Stimulated activated CD4-positive, alpha-beta T cell treated with anti-CD3 and anti-CD28 coated beads, Interleukin-1b, Interleukin-23, amount 100 ng/mL, for 1 hour (primary cell): ENCODE measurements at places on chromosomes 5 and 9.
A peak's percentile ranks its signal among the peaks of the same experiment; 100 is the strongest.

DNA sequence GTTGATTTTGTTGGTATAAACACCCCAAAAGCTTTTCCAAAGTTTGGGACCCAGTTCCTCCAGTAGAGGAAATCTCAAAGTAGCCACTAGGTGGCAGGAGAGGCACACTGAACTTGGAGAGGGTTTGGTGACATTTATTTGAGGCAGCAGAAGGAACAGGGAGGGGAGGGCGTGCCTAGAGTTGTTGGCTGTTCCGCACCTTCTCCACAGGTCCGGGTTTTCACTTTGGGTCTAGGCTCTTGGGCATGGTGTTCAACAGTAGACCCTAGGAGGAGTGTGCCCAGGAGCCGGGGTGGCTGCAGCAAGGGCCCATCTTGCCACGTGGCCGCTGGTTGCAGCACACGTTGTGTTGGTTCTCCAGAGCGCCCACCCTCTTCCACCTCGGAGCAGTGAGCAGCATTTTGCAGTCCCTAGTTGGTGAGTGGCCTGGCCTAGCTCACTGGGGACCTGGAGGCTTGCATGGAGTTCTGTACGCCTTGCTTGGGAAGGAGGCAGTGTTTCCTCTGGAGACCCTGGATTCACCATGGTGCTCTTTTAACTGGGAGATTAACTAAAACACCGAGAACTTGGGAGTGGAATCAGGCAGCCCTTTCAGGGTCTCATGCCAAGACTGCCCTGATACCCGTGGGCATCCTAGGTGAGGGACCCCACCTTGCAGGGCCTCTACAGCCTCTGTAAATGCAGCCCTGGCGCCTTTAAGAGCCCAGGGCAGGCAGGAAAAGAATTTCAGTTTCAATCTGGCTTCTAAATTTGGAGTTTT lies 28.2 kb downstream of the PTPA start:
- DNase-seq: peak; percentile 48

DNA sequence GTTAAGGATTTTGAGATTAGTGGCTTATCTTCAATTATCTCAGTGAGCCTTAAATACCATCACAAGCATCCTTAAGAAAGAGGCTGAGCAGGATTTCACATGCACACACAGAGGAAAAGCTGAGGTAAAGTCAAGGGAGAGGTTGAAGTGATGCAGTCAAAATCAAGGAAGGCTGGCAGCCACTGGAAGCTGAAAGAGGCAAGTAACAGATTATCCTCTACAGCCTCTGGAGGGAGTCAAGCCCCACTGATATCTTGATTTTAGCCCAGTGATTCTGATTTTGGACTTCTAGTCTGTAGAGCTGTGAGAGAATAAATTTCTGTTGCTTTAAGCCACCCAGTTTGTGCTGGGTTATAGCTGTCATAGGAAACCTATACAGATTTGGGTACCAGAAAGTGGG lies 80.1 kb downstream of the ANKRD31 start:
- DNase-seq: no peak

- DNase-seq: no peak
These were observed 586 bp downstream of the HMGXB3 start for GRCh38 chr5:150000990-150001659.

- DNase-seq: no peak
These were observed 5.7 kb downstream of the PDE6A start for GRCh38 chr5:149938791-149939358.

- no peak for DNase-seq
These were observed 1146.7 kb downstream of the CDH9 start for GRCh38 chr5:25891691-25892090.

GRCh38 chr9:95422650-95423049 lies 94.1 kb downstream of the PTCH1 start:
- no peak for DNase-seq

DNA sequence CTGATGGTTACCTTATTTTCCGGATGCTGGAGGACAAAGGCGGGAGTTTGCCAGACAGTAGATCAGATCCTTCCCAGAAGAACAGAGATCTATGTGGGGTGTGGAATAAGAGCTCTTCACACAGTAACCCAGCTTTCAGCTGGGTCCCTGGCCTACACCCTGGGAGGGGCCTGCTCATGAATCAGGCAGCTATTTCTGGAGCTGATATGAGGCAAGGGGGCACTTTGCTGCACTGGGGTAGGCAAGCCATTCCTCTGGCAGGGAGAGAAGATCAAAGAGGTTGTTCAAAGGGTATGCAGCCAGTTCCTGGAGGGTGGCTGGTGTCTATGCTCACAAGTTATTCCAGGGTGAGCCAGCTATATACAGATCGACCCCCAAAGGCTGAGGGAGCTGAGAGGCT lies 48.6 kb downstream of the CYSTM1 start:
- DNase-seq: no peak

- DNase-seq: no peak
These were observed 2.8 kb upstream of the PFN3 start for GRCh38 chr5:177403102-177403791.

DNA sequence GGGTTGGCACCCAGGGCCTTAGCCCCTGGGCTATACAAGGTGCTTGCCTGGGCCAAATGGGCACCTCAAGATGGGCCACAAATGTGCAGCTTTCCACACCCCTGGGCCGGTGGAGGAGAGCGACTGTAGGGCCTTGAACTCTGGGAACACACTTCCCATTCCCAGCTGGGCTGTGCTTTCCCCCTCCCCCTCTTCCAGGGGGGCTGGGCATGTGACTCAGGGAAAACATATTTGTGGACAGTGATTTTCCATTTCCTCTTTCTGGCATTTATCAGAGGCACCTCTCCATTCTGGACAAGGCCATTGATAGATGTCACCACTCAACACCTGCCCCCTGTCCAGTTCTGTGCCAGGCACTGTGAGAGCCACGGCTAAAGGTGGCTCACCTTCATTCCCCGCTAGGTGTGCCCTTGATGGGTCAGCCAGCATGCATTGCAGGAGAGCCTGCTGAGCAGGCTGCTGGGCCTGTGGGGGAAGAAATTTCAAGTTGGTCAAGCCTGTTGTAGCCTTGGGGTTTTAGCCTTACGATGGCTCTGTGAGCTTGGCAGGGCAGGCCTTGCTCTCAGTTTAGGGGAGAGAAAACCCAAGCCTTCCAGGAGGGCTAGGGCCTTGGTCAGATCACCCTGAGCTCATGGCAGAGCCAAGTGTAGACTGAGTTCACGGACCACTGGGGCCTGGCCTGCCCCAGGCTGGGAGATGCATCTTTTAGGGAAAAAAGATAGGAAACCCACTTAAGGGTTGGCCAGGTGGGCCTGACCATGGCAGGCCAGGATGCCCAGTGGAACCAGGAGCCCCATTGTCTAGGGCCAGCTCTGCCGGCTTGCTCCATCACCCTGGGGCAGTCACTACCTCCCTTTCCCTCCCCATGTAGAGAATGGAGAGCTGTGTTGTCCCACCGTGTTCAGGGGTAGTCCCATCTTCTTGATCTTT lies 113.9 kb downstream of the DAB2IP start:
- DNase-seq: no peak

DNA sequence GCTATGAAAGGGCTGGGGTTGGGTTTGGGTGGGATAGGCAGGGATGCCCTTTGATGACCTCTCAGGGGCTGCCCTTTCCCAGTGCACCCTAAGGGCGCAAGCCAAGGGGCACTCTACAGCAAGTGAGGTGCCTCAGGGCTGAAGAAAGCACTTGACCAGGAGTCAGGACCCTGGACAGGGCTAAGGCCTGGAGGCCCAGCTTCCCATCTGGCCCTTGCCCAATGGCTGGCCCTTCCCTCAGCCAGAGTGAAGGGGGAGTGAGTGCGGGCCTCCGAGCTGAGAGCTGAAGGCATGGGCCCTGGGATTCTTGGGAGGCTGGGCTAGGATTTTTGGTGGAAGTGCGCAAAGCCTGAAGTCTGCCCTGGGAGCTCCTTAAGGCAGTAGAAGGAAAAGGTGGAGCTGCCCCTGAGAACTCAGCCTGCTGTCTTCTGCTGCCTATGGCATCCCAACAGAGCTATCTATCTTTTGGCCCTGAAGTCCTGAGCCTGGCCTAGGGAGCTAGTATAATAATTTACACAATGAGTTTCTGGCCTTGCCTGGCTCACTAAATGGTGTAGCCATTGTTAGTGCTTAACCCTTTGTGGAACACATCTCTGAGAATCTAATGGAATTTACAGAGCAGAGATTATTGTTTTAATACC lies 16.4 kb downstream of the JADE2 start:
- no peak for DNase-seq

- DNase-seq: no peak
These were observed 1.1 kb downstream of the DMRTA1 start for GRCh38 chr9:22447618-22448305.

- no peak for DNase-seq
These were observed 18.1 kb downstream of the GRXCR2 start for GRCh38 chr5:145854651-145855258.

DNA sequence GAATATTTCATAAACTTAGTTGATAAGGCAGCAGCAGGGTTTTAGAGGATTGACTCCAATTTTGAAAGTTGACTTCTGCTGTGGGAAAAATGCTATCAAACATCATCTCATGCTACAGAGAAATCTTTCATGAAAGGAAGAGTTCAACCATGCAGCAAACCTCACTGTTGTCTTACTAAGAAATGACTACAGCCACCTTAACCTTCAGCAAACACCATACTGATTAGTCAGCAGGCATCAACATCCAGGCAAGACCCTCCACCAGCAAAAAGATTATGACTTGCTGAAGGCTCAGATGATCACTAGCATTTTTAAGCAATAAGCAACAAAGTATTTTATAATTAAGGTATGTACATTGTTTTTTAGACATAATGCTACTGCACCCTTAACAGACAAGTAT lies 7.6 kb downstream of the TMEM174 start:
- no peak for DNase-seq

DNA sequence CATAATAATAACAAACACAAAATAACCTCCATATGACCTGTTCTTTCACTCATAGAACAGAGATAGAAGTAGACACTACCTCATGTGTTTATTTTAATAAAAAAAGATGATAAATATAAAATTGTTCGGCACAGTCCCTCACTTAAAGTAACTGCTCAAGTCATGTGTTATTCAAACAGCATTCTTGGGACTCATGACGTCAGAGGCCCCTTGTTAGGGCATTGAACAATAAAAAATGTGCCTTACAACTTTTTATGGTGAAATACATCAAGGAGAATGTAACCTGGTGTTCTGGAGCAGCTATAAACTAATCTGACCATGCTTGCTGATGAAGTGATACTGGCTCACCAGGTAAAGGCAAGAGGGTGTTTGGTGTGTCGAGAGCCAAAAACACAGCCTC lies 12.2 kb upstream of the NDFIP1 start:
- no peak for DNase-seq

DNA sequence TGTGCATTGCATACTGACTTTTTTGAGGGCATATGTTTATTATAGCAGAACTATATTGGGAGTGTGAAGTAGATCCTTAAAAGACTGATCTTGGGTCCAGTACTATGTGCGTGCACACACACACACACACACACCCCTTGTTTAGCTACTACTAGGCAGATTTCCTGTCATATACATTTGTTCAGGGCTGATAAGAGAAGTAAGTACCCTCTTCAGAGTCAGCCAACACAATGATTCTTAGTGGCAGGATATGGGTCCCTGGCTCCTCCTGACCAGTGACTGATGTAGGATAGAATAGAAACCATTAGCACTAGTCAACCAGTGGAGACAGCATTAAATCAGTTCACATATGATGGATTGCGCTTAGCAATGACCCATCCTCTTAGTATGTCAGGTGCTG lies 76.2 kb upstream of the MIER3 start:
- no peak for DNase-seq

GRCh38 chr5:33105521-33105941 lies 335.2 kb upstream of the TARS1 start:
- no peak for DNase-seq
